Fibroblast of skin of abdomen (primary cell): ENCODE measurements at places on chromosomes 3 and 15.
A peak's percentile ranks its signal among the peaks of the same experiment; 100 is the strongest.

GRCh38 chr15:35690698-35691116 lies 144.7 kb upstream of the DPH6 start:
- peak; percentile 35 for DNase-seq

GRCh38 chr15:59255680-59256336 lies 49.2 kb downstream of the LDHAL6B start:
- no peak for DNase-seq

- no peak for DNase-seq
Measured at GRCh38 chr3:58556761-58557221, 19.8 kb upstream of the ACOX2 start.

DNA sequence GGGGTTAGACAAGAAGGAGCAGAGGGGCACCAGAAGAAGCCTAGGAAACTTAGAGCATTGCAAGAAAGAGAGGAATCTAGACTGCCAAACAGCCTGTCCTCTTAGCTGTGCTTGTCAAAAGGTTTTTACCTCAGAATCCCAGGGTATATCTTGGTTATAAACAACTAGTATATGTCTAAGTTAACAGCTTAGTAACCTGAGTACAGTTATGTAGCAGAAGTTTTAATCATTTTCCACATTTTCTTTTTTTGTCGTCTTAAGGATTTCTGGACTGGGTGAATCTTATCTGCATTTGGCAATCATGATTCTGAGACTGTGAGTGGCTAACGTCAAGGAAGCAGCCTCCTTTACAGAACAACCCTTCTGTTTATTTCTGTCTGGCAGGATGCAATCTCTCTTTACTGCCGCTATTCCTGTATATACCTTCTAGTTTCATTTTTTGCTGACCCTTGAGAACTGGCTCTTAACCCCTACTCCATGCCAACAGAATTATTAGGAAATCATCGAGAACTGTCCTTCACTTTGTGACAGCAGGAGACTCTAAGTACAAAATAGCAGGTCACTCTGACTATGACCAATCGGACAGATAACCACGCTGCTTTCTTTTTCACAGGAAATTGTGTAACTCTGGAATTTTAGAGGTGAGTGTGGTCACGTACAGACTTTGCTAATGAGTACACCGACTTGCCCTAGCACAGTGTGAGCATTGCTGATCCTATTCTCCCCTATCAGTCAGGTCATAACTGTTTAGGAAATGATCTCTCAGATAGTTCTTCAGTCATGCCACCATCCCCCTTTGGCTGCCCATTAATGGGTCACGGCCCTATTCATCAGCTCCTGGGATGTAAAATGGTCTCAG lies 3.3 kb upstream of the CP start:
- peak; percentile 72 for DNase-seq

GRCh38 chr3:67334588-67334987 lies 319.8 kb downstream of the SUCLG2 start:
- DNase-seq = no peak

DNA sequence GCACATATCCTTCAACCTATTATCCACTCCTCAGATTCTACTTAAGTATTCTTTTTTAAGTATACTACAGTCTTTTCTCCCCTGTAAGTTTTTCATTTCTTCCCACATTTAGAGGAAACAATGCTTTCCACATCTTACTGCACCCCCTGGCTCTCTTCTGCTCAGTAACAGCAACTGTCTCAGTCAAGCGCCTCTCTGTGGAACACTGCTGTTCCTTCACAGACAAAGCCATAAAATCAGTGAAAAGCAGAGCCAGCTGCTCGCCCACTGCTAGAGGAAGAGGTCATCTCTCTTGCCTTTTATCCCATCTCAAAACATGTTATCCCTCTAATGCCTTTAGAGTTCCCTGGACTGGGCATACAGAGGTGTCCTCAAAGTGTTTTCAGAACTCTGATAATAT lies 24.8 kb downstream of the SERP1 start:
- no peak for DNase-seq

DNA sequence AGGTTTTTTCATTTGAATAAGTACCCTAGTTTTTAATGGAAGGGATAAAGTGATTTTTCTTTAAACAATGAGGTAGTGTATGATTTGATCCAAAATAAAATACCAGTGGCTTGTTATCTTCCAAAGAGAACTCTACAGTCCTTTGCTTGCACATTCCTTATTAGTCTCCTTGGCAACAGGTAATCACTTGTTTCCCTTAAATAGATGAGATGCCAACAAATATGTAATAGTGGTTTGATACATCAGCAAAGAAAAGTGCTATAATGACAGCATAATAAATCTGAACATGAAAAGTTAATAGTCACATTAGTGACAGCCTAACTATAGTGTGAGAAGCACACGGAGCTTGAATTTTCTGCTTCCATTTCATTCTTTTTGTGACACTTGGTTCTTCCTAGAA lies 360.2 kb downstream of the ZNF385D start:
- peak; percentile 40 for DNase-seq

DNA sequence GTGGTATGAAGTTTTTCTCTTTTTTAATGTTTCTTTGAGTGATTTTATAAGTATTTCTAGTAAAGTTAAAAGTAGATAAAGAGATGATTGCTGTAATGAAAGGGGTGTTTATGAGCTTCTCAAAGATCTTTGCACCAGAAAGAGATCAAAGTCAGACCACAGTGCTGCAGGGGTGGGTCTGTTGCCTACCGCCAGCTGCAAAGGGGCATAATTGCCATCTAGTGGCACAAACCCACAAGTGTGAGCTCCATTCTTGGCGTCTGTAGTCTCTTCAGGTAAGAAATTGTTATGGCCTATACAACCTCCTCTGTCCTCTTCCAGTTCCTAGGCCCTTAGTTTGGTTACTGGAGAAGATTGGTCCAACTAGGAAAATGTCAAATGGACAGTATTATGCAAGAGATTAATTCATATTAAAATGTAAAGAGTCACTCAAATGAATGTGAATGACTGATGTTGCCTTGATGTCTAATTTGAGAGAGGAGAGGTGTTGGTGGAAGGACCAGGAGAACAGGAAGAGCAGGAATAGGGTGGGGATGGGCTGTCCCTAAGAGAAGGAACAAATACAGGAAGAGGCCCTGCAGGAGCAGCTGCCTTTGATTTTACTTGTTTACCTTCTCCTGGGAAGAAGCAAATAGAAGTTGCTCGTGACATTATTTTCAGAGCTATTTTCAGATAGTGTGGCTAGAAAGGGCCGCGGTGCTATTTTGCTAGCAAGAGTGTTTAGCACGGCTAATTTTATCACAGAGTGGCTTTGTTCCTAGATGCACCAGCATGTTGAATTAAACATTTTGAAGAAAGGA lies 53.0 kb upstream of the GSK3B start:
- no peak for DNase-seq

DNA sequence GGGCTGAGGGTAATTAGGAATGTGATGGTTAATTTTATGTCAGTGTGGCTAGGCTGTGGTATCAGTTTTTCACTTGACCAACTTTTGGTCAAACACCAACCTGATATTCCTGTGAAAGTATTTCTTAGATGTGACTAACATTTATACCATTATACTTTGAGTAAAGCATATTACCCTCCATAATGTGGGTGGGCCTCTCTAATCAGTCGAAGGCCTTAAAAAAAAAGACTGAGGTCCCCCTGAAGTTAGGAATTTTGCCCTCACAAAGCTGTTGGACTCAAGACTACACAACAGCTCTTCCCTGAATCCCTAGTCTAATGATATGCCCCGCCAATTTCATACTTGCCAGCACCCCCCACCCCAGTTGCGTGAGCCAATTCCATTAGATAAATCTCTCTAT lies 12.5 kb downstream of the SLMAP start:
- no peak for DNase-seq

GRCh38 chr3:175149675-175150074 lies 290.5 kb downstream of the NAALADL2 start:
- DNase-seq = peak; percentile 5

- DNase-seq = no peak
Measured at GRCh38 chr15:89506026-89506686, 9.8 kb upstream of the RHCG start.

DNA sequence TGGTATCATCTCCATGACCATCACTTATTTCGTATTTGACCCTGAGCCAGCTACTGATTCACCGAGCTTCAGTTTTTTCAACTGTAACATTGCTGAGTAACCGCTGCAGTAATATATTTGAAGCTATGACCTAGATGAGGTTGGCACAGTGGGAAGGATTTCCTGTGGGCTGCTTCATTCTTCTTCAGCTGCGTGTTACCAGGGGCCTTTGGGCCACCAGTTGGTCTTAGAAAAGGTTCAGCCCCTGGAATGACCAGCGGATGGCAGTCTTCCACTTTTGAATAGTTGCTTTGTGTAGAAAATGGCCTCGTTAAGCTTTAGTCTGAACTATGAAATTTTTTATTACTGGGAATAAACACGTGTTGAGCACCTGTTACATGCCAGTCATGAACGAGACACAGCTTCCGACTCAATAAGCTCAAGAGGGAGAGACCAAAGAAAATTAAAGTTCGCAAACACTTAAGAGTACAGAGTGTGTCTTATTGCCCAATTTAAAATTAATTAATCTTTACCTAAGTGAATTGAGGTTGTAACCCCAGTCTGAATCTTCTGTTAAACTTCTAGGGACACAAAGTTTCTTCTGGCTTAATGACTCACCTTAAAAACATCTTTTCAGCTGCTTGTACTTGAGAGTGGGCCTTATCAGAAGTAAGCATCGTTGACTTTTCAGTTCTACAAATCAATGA lies 57.6 kb upstream of the NR2E3 start:
- DNase-seq = peak; percentile 90

DNA sequence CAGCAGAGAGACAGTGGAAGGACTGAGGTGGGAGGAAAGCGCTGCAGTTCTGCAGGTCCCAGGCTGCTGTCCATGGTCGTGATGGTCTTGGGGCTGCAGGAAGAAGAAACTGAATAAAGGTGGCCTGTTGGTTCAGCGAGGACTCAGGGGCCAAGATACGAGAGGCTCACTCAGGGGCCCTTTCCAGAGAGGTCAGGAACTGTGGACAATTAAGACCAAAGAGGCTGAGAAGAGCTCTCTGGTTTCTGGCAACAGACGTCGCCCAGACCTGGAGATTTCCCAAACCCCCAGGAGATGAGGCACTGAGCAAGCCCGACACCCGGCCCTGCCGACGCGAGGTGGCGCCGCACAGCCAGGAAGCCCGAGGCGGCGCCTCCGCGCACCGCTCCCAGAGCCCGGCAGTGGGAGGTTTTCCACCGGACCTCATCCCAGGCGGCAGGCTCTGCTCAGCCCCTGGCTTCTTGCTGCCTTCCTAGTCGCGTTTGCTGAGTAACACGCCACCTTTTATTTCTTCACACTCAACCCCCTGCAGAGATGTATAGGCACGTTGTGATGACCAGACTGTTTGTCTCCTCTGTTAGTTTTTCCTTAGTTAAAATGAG lies 56.4 kb upstream of the ARRDC4 start:
- DNase-seq = peak; percentile 68

DNA sequence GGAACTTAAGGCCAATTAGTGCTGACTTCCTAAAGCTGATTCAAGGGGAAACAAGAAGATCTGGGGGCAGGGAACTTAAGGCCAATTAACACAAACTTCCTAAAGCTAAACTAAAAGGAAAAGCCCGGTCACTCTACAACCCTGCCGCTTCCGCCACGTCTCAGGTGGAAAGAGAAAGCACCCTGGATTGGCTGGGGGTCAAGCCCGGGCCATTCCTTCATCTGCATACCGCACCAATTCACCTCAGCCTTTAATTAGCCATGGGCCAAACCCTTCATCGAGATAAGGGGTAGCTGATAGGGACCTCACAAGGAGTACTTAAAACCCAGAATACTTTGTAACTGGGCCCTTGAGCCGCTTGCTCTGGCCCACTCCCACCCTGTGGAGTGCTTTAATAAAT lies 14.4 kb downstream of the TMPRSS7 start:
- no peak for DNase-seq

DNA sequence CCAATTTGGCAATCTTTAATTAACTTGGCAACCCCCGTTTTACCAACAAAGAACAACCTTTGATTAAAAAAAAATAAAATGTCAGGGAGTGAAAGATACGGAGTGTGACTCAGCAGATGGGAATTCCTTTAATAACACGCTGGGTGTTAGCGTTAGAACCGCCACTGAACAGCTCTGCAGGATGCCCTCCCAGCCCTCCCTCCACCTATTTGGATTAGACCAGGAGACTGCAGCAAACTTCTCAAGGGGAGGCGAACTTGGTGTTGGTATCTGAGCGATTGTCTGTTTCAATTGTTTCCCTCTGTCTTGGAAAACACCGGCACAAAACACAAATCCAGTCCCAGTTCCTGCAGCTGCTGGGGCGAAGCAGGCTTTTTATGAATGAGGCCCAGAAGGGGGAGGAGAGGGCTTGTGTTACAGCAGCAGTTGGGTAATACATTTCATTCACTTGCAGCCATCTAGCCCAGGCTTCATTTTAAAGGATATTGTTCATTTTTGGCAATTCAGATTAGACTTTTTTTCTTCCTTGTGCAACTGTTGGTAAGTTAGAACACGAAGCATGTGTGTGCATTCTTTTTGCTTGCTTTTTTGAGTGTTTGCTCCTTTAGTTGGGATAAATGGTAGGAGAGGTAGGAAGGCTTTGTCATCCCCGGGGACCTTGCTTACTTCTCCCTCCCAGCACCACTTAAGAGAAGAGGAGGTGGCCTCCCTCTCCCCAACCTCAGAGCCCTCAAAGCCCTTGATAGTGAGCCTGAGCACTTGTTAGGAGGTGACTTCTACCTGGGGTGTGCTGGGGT lies 152.3 kb downstream of the IGF1R start:
- DNase-seq = peak; percentile 84

GRCh38 chr3:153162513-153163392 lies 727 bp downstream of the RAP2B start:
- no peak for DNase-seq

DNA sequence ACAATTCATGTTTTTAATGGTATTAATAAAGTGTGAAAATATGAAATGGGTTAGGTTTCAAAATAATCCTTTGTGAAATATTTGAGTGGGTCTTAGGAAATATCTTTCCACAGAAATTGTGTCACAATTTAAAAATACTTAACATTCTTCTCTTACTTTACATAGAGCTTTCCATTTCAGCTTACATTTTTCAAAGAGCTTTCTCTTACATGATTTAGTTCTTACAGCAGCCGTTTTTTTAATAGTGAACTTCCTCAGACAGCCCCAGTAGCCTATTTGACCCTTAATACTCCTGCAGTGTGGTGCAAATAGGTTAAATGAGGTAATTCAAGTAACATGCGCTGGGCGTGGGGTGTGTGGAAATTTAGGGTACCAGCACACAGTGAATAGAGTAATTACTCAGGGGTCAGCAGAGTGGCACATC lies 21.8 kb downstream of the P2RY12 start:
- DNase-seq = peak; percentile 51

DNA sequence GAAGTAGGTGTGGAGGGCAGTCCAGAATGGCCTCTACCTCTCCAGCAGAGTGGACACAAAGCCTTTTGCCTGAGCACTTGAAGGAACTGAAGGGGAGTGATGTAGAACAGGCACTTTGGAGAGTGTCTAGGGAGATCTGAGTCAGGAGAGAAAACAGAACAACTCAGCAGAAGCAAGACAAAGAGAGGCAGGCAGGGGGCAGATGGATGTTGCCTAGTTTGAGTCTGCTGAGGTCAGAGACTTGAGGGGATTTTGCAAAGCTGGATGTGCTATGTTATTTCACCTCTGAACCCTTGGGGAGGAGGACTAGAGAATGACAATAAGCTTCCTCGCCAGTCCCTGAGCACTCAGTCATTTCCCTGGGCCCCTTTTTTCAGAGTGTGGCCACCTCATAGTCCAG lies 366.4 kb downstream of the EPHB1 start:
- DNase-seq = no peak
